ENCODE measurements at places on chromosomes 1 and 21.

DNA sequence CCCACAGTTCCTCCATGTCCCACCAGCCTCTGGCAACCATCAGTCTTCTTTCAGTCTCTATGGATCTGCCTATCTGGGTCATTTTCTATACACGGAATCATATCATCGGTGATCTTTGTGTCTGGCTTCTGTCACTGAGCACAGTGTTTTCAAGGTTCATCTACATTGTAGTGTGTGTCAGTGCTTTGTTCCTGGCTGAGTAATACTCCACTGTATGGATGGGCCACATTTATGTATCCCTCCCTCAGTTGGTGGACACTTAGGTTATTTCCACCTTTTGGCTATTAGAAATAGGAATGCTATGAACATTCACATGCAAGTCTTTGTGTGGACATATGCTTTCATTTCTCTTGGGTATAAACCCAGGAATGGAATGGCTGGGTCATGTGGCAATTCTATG lies 46.6 kb downstream of the RIPK4 start:
- no peaks in the 10 kb centered on the region for H3K36me3 ChIP-seq
- peaks cover 1% of the 10 kb centered on the region for H3K4me1 ChIP-seq
- H3K4me3 ChIP-seq = no peak overlapping the region
- DNase-seq = no peak

- H3K4me3 ChIP-seq = no peak overlapping the region
- no peak overlapping the region for H3K27ac ChIP-seq
- H3K36me3 ChIP-seq = no peaks in the 10 kb centered on the region
- no peak for DNase-seq
- peaks cover 4% of the 10 kb centered on the region for H3K4me1 ChIP-seq
Observed at GRCh38 chr1:4000811-4001251, 100.8 kb upstream of the C1orf174 start.

GRCh38 chr1:15214527-15214926 lies 32.5 kb upstream of the FHAD1 start:
- no peaks in the 10 kb centered on the region for H3K36me3 ChIP-seq
- H3K4me1 ChIP-seq = peaks cover 21% of the 10 kb centered on the region
- DNase-seq = no peak

GRCh38 chr1:94209982-94210381 lies 27.4 kb downstream of the ARHGAP29 start:
- no peak overlapping the region for H3K27ac ChIP-seq
- DNase-seq = no peak
- H3K27me3 ChIP-seq = no peaks in the 10 kb centered on the region
- H3K36me3 ChIP-seq = no peaks in the 10 kb centered on the region
- no peaks in the 10 kb centered on the region for H3K4me1 ChIP-seq

DNA sequence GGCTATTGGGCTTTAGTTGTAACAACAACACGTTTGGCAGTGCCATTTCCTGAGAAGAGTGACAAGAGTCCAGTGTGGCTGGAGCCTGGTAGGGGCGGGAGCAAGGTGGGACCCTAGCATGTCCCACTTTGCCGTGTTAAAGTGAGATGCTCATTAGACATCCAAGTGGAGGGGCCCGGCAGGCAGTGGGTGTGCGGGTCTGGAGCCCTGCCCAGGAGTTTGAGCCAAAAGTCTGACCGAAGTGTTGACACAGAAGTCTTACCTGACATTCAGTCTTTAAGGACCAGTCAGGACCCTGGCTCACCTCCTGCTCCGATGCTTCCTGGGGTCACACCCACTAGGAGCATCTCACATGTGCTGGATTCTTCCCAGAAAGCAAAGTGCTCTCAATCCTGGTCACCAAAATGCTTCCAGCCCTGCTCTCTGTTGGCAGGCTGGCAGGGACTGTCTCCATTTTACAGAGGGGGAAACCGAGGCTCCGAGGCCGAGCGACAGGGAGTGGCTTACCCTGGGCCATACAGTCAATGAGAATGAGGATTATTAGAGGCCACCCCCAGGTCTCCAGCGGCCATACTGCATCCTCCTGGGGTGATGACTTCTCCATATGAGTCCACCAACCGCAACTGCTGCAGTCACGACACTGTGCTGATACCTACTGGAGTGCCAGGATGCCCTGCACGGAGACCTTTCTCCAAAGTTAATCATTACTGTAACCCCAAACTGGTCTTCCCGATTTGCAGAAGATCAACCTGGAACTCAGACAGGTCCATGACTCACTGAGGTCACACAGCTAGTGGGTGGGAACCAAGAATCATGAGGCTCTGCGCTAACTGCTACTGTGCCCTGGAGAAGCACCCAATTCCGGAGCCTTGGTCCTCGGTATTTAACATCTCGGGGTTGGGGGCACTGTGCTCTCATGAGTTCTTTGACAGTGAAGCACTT lies 112.7 kb downstream of the PRDM2 start:
- peaks cover 15% of the 10 kb centered on the region for H3K36me3 ChIP-seq
- H3K27me3 ChIP-seq = no peaks in the 10 kb centered on the region
- no peak for DNase-seq
- peak overlapping the region; percentile 3 for H3K4me3 ChIP-seq

DNA sequence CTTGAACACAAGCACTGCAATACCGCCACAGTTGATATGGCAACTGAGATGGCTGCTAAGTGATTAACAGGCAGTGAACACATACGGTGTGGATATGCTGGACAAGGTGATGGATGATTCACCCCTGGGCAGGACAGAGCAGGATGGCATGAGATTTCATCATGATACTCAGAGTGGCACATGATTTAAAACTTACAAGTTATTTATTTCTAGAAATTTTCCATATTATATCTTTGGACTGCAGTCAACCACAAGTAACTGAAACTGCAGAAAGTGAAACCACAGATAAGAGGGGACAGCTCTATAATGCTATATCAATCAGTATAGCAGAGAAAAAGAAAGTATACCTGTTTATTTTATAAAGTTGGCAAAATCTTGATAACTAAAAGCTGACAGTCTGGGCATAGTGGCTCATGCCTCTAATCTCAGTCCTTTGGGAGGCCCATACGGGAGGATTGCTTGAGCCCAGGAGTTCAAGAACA lies 47.9 kb downstream of the PHACTR4 start:
- peak overlapping the region; percentile 72 for H3K4me3 ChIP-seq
- peaks cover 8% of the 10 kb centered on the region for H3K4me1 ChIP-seq
- no peaks in the 10 kb centered on the region for H3K27me3 ChIP-seq
- H3K36me3 ChIP-seq = no peaks in the 10 kb centered on the region

DNA sequence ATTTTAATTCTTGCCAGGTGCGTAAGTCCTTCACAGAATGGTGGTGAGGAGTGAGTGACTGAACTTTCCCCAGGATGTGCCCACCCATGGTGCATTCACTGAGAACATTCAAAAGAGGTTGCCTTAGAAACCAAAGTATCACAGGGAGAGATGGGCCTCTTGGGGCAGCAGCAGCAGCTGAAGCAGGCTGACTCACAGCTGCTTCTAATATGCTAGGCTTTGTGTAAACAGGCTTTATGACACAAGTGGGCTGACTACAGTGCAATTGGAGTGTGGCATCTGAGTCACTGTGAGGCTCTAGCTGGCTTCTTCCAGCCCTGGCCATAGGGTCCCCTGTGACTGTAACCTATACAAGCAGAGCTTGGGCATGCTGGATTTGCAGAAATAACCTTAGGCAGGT lies 12.6 kb downstream of the PIGP start:
- no peak overlapping the region for H3K27ac ChIP-seq

DNA sequence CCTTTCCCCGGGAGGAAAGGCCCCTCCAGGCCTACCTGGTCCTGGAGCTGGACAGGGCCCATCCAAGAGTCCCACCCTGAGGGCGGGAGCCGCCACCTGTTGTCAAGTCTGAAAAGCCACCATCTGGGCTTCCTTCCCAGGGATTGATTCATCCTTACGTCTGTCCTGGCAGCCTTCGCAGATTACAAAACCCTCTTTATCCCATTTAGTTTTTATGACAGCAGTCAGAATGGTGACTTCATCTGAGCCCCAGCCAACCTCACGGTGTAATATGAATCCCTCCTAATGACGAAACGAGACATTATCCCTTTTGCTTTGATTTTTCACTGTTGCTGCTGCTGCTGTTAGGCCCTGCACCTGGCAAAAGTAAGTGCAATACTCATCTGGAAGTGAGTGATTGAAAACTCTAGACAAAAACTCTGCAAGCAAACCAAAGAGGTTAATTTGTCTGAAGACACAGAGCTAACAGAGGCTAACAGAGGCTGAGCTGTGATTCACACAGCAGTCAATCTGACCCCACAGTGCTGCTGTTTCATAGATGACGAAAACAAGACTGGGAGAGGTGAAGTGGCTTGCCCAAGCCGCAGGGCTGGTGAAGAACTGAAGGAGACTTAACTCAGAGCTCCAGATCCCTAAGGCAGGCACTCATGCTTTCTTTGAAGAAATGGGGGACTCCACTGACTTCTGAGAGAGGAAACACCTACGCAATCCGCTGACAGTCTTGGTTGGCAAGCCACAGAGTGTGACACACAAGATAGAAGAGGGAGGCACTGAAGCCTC lies 30.0 kb upstream of the S100A7 start:
- no peak for DNase-seq
- H3K4me1 ChIP-seq = no peaks in the 10 kb centered on the region
- peaks cover 65% of the 10 kb centered on the region for H3K27me3 ChIP-seq
- H3K27ac ChIP-seq = no peak overlapping the region

DNA sequence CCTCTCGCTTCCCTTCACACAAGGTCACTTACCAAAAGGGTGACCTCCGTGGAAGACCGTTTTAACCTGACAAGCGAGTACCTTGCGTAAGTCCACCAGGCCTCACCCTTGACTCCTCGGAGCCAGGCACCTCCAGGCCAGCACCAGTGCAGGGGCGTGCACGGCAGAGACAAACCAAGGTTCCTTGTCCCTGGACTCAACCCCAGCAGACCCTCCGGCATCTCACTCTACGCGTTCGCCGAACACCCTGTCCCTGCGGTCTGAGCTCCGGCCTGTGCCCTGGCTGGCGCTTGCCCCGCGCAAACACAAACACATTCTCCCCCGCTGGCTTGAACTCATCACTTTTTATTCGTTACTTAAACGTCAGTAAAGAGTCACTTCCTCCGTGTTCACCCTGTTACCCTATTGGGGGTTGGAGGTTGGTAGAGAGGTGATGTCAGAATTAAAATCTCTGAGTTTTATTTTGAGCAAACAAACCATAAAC lies 4.5 kb downstream of the TBX15 start:
- DNase-seq = no peak

DNA sequence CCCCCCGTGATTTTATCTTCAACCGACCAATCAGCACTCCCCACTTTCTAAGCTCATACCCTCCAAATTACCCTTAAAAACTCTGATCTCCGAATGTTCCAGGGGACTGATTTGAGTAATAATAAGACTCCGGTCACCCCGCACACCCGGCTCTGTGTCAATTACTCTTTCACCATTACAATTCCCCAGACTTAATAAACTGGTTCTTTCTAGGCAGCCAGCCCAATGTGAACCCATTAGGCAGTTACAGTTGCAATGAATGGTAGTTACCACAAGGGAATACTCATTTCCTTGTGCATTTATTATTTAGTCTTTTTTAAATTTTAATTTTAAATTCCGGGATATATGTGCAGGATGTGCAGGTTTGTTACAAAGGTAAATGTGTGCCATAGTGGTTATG lies 177.9 kb downstream of the HFM1 start:
- no peaks in the 10 kb centered on the region for H3K36me3 ChIP-seq
- no peak for DNase-seq
- H3K27me3 ChIP-seq = peaks cover 14% of the 10 kb centered on the region

GRCh38 chr21:44892536-44893277 lies 19.2 kb upstream of the PTTG1IP start:
- H3K4me3 ChIP-seq = no peak overlapping the region
- no peaks in the 10 kb centered on the region for H3K27me3 ChIP-seq
- DNase-seq = peak; percentile 78
- H3K36me3 ChIP-seq = peaks cover 72% of the 10 kb centered on the region
- H3K27ac ChIP-seq = no peak overlapping the region

- no peak overlapping the region for H3K4me3 ChIP-seq
- no peak for DNase-seq
- no peaks in the 10 kb centered on the region for H3K27me3 ChIP-seq
Observed at GRCh38 chr21:44814498-44815023, 3.3 kb downstream of the SUMO3 start.

GRCh38 chr1:147919896-147920295 lies 8.3 kb upstream of the GPR89B start:
- DNase-seq = no peak
- peaks cover 3% of the 10 kb centered on the region for H3K36me3 ChIP-seq
- no peak overlapping the region for H3K27ac ChIP-seq
- H3K4me3 ChIP-seq = no peak overlapping the region
- H3K27me3 ChIP-seq = peaks cover 21% of the 10 kb centered on the region

DNA sequence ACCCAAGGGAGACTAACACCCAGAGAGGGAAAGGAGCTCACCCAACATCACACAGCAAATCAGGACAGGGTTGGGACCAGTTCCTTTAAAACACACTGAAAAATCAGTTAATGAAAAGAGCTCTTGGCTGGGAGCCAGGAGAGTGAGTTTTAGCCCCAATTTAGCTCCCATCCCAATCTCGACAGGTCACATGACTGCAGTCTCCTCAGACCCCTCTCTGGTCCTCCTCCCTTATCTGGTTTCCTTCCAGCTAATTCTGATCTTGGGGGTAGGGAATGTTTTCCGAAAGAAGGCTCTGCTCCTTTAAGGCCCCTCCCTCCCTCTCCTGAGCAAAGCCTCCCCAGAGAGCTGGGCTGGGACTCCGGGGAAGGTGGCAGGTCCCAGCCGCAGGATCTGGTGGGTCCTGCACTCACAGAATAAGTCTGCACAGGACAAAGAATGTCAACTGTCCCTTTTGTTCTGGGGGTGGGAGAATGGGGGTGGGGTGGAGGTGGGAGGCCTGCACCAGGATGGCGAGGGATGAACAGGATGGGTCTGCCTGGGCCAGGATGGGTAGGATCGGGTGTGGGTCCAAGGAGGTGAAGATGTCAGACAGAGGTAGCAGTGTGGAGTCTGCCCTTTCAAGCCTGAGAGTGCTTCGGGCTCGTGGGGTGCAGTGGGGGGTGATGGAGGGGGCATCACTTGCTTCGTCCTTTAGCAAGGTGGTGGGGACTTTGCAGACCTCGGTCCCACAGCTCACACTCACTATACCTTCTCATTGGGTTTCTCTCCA lies 57.3 kb upstream of the SSBP3 start:
- no peaks in the 10 kb centered on the region for H3K27me3 ChIP-seq
- no peak overlapping the region for H3K4me3 ChIP-seq
- no peaks in the 10 kb centered on the region for H3K36me3 ChIP-seq
- no peak for DNase-seq
- H3K4me1 ChIP-seq = peaks cover 34% of the 10 kb centered on the region
- H3K27ac ChIP-seq = peak overlapping the region; percentile 44

- H3K4me3 ChIP-seq = no peak overlapping the region
- H3K4me1 ChIP-seq = peaks cover 18% of the 10 kb centered on the region
- peaks cover 48% of the 10 kb centered on the region for H3K36me3 ChIP-seq
- no peak for DNase-seq
- H3K27ac ChIP-seq = no peak overlapping the region
- no peaks in the 10 kb centered on the region for H3K27me3 ChIP-seq
Observed at GRCh38 chr1:32825181-32825580, 7.7 kb downstream of the S100PBP start.

GRCh38 chr1:31748365-31748764 lies 15.8 kb downstream of the ADGRB2 start:
- H3K4me1 ChIP-seq = peaks cover 67% of the 10 kb centered on the region
- no peaks in the 10 kb centered on the region for H3K27me3 ChIP-seq
- no peak overlapping the region for H3K27ac ChIP-seq
- H3K4me3 ChIP-seq = no peak overlapping the region
- peaks cover 2% of the 10 kb centered on the region for H3K36me3 ChIP-seq
- DNase-seq = no peak
